Activated CD4-positive, CD25-positive, alpha-beta regulatory T cell treated with anti-CD3 and anti-CD28 coated beads, Interleukin-2, amount 50 U/mL, for 16 hours (primary cell): ENCODE measurements at places on chromosomes 5 and 9.

GRCh38 chr5:151004499-151004898, 15.9 kb upstream of the GPX3 start:
- DNase-seq = no peak

- DNase-seq = no peak
These were observed 154.2 kb downstream of the TMC1 start for GRCh38 chr9:72675586-72675985.

DNA sequence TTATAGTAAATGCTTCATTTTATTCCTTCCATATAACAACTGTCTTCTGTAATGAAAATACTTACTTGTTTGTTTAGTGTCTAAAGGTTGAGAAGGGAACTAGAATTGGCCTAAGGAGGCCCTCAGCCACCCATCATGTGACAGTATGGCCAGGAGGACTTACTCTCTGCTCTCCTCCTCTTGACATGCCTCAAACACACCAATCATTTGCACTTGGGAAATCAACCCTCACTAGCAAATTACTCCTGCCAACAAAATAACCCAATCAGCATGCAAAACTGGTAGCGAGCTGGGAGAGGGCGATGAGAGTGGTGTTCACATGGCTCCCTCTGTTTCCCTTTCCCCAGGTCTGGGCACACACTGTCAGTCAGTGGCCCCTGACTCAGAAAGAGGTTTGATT, 58.6 kb upstream of the MEF2C start:
- DNase-seq = no peak

DNA sequence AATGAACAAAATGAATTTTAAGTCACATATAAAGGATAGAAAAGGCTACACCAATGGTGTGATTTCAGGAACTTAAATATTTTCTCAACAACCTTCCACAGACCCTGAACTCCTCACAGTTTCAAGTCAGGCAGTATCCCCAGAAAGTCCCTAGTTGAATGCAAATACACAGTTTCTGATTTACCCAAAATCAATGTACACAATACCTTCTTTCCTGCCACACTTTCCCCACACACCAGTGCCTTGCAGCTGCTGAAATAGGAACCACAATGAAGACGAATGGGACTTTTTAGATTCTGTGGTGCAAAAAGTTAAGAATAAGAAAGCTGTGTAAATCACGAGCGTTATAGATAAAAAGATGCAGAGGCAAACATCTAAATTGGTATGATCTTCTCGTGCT, 552.4 kb upstream of the MEF2C start:
- DNase-seq = no peak

DNA sequence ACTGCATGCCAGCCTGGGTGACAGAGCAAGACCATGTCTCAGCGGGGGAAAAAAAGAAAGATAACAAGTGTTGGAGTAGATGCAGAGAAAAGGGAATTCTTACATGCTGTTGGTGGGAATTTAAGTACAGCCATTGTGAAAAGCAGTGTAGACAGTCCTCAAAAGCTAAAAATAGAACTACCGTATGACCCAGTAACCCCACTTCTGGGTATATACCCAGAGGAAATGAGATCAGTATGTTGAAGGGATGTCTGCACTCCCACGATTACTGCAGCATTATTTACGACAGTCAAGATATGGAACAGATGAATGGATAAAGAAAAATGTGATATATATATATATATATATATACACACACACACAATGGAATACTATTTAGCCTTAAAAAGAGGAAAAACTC, 225.3 kb upstream of the SLC24A2 start:
- no peak for DNase-seq

GRCh38 chr9:134616341-134616740, 25.3 kb upstream of the COL5A1 start:
- no peak for DNase-seq

- DNase-seq = no peak
These were observed 37.8 kb upstream of the TAS2R1 start for GRCh38 chr5:9667906-9668305.

DNA sequence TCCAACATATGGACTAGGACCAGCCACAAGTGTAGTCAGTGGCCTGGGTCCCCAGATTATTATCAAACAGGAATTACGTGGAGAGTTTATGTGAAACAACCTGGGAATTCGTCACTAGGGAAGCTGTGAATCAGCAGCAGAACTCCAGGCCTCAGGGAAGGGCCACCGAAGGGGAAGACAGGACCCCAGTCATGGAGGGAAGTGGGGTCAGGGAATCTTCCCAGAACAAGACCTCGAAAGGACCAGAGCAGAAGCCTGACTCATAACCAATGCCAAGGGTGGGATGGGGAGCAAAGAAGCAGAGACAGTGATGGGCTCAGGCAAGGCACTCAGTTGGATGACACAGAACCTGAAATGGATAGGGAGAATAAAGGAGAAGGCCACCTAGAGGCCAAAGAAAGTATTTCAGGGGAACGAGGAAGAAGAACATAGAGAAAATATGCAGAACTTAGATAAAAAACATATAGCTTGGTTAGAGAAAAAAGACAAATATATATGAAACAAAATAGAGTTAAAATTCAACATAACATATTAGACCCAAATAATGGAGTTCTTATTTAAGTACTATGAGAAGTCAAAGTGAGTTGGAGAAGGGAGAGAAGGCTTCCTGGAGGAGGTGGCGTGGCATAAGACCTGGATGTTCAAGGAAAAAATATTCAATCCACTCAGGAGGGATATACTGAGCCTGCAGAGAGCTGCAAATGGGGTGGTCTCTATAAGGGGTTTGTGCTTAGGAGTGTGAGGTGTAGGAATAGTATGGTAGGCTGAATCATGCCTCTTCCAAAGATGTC, 66.7 kb upstream of the CAST start:
- DNase-seq = no peak

GRCh38 chr5:128083811-128084227, 253 bp downstream of the SLC12A2 start:
- DNase-seq = no peak

DNA sequence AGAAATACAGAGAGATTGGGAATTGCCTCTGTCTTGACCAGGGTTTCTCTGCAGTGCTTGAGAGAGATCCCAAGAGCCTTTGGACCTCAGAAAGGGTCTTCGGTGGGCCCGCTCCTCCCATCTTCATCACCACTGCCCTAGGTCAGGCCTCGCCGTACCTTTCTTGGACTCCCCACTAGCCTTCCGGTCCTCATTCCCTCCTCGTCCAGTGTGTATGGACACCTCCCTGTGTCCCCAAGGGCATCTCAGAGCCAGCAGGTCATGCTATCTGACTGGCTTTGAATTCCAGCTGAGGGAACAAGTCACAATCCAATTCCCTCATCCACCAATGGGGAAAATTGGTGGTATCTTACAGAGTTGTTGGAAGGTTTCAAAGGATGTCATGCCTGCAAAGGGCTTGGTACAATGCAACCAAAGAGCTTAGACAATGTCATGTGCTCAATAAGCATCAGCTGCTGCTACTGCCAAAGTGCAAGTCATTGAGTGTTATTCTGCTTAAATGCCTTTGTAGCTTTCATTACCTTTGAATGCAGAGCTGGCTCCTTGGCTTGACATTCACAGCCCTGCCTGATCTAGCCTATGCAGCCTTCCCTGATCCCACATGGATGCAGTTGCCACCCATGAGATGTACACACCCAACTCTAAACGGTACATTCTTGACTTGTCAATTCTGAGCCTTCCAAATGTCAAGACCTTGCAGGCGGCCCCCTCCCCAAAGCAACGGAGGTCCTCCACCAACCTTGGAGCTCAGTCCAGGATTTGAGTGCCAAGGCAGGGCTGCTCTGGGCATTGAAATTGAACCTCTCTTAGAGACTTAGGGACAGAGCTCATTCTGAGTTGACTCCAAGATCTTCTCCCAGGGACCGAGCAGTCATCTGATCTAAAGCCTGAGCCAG, 58.0 kb downstream of the HRH2 start:
- no peak for DNase-seq

GRCh38 chr5:147949711-147950573, 43.6 kb upstream of the C5orf46 start:
- no peak for DNase-seq

DNA sequence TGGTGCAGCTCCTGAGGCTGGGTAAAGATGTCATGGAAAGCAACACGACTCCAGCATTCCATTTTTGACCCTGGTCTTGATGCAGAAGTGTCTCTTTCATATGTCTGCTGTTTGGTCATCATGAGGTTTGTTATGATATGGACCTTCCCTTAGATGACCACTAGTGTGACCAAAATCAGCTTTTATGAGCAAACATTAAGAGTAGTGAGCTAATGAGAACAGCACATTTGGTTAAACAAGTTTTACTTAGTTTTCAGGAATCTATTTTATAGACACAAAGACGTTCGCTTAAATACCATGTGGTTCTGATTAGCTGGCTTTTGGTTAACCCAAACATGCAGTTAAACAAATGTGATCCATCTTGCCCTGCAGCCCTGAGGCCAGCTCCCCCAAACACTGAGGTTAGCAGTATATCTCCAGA, 56.7 kb upstream of the ACTBL2 start:
- DNase-seq = no peak

DNA sequence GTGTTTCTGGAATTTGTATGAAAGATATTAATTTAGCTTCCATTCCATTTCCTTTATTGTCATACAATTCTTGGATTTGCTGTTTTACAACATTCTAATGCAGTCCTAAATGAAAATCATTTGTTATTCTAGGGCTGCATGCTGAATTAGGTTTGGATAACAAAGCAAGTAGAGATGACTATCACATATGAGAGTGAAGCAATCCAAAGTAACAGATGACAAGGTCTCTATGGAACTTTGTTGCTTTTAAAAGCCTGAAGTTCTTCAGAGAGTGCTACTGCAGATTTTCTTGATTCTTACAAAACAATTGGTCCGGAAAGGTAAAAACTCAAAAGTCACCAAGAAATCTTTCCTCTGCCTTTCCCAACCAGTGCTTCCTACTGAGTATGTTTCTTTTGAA, 56.9 kb upstream of the VCAN start:
- DNase-seq = no peak

DNA sequence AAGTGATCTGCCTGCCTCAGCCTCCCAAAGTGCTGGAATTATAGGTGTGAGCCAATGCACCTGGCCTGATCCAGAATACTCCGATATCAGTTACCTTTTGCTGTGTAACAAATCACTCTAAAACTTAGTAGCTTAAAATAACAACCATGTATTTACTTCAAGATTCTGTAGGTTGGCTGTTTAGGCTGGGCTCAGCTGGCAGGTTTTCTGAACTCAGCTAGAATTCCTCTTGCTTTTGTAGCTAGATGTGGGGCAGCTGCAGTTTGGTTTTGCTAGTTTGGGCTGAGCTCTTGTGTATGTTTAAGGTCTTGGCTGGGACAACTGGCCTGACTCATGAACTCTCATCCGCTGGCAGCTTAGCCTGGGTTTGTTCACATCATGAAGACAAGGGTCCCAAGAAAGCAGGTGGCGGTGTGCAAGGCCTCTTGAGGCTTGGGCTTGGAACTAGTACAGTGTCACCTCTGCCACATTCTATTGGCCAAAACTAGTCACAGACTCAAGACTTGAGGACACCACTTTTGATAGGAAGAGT, 138.3 kb upstream of the SHB start:
- DNase-seq = no peak

DNA sequence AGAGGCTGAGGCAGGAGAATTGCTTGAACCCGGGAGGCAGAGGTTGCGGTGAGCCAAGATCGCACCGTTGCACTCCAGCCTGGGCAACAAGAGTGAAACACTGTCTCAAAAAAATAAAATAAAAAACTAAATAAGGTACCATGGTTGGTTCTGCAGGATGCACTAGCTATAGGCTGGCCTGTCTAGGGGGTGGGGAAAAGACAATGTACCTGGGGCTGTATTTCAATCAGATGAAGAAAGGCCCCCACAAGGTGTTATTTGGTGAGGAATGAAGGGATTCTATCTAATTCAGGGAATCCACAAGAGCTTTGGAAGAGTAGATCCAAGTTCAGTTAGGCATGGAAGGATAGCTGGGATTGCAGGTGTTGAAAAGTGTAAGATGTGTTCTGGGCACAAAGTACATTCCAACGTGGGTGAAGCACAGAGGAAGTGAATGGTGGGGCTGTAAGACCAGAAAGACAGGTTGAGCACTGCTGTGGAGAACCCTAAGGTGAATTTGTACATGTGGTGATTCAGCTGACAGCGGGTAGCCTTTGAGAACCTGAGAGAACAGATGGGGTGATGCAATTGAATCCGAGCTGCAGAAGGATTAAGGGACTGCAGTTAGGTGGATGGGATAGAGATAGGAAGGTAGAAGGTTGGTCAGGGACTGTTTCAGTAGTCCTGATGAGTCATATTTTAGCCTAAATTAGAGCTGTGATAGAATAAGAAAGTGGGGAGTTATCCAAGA, 71.8 kb downstream of the CAST start:
- DNase-seq = no peak

DNA sequence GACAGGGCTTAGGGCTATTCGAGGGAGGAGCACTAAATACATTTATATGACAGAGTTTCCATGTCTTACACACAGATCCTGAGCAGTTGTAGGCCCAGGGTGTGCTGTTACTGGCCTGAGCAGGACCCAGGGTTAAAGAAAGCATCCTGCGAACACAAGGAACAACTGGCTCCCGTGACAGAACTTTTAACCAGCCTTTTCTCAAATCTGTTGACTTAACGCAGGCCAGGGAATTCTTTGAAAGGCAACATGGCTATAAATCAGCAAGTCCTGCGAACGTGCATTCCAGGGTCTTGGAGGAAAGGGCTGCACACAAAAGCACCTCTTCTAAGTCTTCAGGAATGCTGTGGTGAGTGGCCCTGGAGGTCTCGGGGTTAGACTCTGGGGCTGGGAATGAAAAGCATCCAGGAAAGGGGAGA, 45.2 kb upstream of the ANKRD55 start:
- DNase-seq = no peak

DNA sequence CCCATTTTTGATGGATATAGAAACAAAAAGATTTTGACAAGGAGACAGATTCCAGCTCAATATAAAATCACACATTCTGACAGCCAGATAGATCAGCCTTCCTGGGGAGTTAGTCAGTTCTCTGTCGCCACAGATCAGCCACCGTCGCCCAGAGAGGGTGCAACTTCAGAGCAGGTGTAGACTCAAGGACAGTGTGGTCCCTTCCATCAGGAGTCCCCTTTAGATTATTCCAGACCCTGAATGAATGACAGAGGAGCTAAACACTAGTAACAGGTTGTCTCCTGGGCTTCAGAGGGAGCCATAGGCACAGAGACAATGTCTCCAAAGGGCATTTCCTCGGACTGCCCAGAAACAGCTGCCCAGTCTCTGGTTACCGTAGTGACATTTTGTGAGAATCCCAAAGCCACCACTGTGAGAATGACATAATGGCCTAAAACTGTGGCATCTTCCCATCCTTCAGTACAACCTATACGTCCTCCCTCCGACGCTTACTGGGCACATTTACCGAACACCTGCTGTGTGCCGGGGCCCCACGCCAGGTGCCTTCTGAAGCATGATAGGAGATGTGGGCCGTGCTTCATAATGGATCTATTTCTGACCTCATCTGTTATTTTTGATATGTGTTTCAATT, 47.4 kb upstream of the SLC2A8 start:
- DNase-seq = no peak

- DNase-seq = no peak
These were observed 132.2 kb downstream of the RXRA start for GRCh38 chr9:134458207-134459108.

- no peak for DNase-seq
These were observed 130.0 kb downstream of the PDE4D start for GRCh38 chr5:59763541-59763940.

- no peak for DNase-seq
These were observed 316.3 kb downstream of the MCTP1 start for GRCh38 chr5:94968507-94969095.
